NK-92 treated with Interleukin-12 subunit alpha and Interleukin-12 subunit beta, amount 100 ng/mL, for 24 hours (cell line): ENCODE measurements at places on chromosomes 5 and 9.

DNA sequence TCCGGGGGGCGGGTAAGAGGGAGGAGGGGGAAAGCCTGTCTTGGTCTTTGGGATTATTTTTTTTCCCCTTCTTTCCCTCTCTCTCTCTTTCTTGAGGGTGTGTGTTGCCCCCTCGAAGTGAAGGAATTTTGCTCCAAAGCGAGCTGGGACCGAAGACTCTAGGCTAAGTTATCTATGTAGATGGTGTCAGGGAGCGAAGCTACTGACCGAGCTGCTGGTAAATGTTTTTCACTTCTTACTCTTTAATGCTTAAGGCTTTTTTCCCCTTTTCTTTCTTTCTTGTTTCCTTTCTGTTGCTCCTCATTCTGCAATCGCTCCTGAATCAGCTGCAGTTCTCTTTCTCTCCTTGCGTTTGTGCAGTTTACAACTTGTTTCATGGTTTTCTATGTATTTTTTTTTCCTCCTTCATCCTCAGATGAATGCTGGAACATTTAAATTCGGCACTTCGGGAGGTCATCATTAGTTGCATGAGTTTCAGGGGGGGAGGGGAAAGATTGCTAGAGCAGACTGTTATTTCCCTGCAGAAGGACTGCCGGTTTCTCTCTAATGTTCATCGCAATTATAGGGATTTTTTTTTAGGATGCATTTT is 1312.0 kb upstream of the WWC1 start:
- DNase-seq, result no peak

DNA sequence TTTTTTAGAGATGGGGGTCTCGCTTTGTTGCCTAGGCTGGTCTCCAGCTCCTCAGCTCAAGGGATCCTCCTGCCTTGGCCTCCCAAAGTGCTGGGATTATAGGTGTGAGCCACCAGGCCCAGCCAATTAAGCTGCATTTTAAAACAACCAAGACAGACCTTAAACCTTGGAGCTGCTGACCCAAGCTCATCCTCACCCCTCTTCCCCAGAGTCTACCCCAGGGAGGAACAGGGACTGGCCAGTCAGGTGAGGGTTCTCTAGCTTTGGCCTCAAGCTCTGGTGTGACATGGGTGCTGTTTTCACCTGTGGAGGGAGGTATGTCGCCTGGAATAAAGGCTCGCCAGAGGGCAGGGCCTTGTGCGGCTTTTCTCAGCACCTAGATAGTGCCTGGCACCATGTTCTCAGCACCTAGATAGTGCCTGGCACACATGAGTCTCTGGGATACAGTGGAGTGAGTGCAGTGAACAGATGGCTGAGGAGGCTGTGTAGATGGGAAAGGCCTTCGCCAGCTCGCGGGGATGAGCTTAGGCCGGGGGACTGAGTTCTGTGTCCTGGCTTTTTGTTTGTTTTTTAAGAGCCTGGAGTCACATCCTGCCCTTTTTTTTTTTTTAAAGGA is 7.4 kb downstream of the CDK9 start:
- DNase-seq, result no peak

DNA sequence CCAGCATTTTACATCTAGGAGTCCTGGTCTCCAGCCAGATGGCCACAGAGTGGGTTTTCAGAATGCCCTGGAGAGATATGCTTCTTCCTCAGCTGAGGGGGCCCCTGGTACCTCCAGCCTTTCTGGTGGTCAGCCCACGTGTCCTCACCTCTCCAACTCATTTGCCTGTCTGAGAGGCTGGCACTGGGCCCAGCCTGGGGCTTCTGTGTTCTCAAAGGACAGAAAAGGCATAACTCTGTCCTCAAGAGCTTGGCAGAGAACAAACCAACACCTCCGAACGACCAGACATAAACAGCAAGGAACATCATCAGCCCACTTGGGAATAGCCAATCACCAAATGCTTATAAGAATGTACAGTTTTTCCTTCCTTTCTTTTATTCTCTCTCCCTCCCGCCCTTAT is 17.1 kb downstream of the ENG start:
- DNase-seq, result no peak

DNA sequence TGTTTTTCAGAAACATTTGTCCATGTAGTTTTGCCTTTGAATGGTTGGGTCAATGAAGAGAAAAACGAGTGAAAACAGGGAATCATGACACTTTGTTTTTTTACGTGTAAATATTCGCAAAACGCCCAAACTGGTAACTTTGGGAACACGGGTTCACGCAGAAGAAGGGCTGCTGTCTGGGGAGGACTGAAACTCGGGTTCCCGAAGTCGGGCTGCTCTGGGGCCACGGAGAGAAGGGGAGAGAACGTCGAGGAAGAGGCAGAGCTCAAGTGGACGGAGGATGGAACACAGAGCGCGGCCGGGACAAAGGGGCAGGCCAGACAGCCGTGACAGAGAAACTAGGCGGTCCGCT is 478 bp upstream of the SETD9 start:
- no peak for DNase-seq

DNA sequence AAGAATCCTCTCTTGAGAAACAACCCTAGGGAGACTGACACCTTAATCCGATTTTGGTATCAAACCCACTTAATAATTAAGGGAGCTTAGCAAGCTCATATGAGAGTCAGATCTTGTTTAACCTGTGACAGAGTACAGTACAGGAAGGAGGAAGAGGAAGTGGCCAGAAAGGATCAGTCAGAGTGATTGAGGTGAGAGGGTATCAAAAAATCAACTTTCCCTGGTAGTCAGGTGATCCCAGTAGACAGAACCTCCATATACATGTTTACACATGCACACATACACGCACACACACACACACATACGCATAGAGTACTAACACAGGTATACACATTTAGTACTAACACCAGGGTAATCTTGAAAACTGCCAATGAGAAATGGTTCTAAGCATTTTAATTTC is 56.8 kb downstream of the GLIS3 start:
- no peak for DNase-seq

GRCh38 chr5:158739951-158740757 is 359.6 kb downstream of the EBF1 start:
- no peak for DNase-seq

GRCh38 chr5:65924366-65925043 is 1.9 kb upstream of the ERBIN start:
- no peak for DNase-seq

DNA sequence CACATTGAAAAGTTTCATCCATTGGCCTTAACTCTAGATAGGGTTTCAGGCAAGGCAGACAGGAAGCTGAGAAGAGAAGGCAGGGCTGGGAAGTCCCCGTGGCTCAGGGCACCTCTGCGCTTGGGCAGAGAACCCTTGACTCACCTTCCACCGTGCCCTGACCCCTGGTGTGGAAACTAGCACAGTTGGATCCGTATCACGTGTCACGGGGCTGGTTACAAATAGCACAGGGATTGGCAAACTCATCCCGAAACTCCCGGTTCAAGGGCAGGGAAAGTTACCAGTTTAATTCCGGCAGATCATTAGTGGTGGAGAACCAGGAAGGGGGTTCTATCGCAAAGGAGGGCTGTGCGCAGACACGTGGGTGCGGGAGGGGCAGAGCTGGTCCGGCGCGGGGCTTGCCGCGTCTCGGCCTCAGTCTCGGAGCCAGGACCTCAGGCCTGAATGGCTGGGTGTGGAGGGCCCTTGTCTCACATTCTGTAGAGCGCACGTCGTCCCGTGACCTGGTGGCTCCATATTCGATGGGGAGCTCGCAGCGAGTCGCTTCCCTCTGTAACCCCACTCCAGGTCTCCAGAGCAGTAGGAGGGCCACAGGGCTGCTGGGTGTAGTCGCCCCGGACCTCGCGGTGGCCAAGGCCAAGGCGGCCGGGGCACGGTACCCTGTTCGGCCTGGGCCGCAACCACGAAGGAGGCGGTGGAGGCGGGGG is 771 bp upstream of the TMEM171 start:
- peak; percentile 14 for DNase-seq
